Stimulated activated naive CD4-positive, alpha-beta T cell (primary cell): ENCODE measurements at places on chromosomes 13 and 19.

DNA sequence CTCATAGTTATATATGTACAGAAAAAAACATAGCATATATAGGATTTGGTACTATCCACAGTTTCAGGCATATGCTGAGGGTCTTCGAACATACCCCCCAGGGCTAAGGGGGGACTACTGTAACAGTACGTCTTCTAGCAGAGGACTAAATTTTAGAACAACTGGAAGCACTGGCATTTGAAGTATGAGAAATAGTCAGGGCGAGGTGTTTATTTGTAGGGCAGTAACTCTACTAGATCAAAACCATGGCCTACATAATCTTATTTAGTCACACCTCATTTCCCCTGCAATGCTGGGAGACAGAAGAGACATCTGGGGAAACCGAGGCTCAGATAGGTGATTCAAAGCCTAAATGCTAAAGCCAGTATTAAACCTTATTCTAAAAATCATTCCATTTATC, 245.6 kb downstream of the DCT start:
- DNase-seq, result no peak

DNA sequence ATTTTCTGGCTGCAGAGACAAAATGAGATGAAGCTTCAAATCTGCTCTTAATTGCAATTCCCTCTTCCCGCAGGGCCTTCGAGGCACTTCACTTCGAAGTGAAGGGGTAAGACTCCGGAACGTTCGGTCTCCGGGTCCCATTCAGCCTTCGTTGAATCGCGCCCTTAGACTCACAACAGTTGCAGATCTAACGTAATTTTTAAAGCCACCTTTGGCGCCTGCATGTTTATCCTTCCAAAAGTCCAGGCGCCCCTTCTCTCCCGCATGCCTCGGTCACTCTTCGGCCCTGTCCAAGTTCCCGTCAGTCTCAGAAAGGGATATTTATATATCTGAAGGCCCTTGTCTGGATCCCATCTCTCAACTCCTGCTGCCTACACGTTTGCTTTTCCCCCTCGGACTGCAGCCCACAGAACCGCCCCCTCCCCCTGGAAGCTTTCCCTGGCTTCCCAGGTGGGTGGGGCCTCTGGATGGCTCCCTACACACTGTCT, 915 bp upstream of the KCTD12 start:
- no peak for DNase-seq

GRCh38 chr19:28605501-28606268, 607.3 kb downstream of the UQCRFS1 start:
- DNase-seq, result no peak

DNA sequence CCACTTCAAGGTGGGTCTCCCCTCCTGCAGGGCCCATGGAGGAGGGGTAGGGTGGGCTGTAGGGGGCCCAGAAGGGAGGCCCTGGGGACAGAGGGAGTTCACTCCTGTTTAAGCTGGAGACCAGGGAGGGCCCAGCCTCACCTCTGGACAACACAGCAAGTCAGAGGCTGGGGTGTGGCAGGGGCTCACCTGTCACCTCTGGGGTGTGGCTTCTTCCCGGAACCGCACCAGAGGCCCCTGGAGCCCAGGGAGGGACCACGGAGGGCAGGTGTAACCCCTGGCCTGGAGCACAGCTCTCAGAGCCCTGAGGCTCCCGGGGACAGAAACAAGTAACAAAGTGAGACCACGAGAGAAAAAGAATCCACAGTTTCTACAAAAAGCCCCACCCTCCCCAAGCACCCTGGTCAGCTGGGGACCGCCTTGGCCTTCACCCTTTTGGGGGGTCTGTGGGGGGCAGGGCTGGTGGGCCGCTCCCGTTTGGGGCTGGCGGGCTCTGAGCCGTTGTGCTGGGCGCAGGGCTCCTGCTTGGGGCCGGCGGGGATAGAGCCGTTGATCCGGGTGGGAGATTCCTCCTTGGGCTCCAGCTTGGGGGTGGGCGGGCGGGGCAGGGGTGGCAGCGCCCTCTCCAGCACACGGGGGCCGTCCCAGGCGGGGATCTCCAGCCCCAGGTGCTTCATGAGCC, 8.0 kb downstream of the SIRT6 start:
- no peak for DNase-seq

DNA sequence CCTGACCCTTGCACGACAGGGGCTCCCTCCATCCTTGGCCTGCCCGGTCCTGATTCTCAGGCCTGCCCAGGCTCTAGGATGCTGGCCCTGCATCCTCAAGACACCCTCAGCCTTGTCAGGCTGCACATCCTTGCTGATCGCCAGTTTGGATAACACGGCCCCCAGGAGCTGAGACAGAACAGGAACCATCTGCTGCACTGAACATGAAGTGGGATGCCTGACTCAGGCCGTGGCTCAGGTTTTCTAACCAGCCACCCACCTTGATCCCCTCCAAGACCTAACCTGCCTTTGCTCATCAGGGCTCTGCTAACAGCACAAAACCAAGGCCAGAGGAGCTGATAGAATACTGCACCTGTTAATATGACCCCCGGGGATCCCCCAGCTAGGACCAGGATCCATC, 56.0 kb downstream of the EPS15L1 start:
- no peak for DNase-seq

- peak; percentile 75 for DNase-seq
Measured at GRCh38 chr13:25574437-25575411, 202.9 kb downstream of the ATP8A2 start.

DNA sequence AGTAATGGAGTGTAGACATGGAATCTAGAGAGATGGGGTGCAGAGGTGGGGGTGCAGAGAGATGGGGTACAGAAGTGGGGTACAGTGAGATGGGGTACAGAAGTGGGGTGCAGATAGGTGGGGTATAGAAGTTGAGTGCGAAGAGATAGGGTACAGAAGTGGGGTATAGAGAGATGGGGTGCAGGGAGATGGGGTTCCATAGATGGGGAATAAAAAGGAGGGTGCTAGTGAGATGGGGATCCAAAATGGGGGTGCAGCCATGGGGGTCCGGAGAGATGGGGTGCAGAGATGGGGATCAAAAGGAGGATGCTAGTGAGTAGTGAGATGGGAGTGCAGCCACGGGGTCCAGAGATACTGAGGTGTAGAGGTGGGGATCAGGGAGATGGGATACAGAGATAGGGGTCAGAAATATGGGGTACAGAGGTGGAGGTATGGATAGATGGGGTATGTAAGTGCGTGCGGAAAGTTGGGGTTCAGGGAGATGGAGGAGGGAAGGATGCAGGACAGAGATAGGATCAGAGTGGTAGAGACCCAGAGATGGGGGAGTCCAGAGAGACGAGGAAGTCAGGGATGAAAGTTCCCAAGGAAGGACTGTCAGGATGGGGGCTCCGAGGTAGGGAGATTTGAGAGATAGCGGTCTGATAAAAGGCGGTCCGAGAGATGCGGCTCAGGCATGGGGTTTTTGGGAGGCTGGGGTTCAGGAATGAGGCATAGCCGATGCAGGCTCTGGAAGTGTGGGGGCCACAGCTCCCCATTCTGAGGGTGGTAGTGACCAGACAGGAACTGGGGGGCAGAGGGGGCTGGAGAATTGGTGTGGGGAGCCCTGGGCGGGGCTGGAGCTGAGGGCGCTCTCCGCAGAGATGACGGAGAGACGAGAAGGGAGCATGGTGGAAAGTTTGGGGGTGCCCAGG, 3.4 kb downstream of the PALM3 start:
- no peak for DNase-seq

GRCh38 chr19:3350014-3350663, 16.2 kb upstream of the NFIC start:
- no peak for DNase-seq

GRCh38 chr13:76874479-76874878, 11.7 kb downstream of the KCTD12 start:
- DNase-seq, result no peak

DNA sequence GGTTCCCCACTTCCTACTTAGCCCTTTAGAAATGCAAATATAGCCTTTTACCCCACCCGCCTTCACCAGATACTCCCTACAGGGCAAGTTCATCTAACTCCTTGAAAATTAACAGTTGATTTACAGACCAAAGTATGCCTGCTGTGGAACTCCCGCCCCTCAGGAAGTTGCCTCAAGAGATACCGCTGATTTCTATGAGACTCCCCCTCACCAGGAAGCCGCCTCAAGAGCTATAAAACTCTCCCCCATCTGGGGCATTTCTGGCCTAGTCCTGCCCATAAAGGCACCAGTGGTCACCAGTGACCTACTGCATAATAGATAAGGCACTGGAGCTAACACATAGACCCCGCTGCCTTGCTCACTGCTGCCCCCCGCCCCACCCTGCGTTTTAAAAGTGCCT, 201.7 kb upstream of the UBL3 start:
- no peak for DNase-seq

- no peak for DNase-seq
Measured at GRCh38 chr13:64020126-64020525, 2604.5 kb upstream of the PCDH20 start.

GRCh38 chr19:40523322-40524047, 53.2 kb upstream of the SHKBP1 start:
- DNase-seq, result no peak

GRCh38 chr13:76091076-76091475, 454.9 kb downstream of the LMO7 start:
- DNase-seq, result no peak

- no peak for DNase-seq
Measured at GRCh38 chr19:37928527-37929286, 21.7 kb downstream of the SIPA1L3 start.

- DNase-seq, result peak; percentile 65
Measured at GRCh38 chr13:29594303-29594709, 1.2 kb downstream of the SLC7A1 start.

DNA sequence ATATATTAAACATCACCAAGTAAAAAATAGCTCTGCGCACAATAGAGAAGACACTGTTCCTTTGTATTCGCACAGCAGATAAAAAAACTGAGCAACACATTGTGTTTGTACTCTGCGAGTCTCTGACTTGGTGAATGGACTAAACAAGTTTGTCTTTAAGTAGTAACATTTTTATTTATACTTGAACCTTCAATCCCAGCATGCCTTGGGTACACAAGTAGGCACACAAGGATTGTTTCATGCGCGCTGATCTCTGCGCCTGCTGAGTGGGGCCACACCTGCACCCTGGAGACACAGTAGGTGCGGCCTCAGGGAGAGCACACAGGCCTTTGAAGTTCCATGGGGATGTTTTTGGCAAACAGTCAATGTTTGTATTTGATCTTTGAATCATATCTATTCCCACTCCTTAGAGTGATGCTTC, 318.9 kb downstream of the MYO16 start:
- DNase-seq, result no peak

GRCh38 chr13:27839809-27840467, 47.7 kb downstream of the GSX1 start:
- no peak for DNase-seq

- DNase-seq, result no peak
Measured at GRCh38 chr13:79455331-79455730, 25.6 kb upstream of the NDFIP2 start.
